ENCODE measurements at places on chromosomes 4 and X.

DNA sequence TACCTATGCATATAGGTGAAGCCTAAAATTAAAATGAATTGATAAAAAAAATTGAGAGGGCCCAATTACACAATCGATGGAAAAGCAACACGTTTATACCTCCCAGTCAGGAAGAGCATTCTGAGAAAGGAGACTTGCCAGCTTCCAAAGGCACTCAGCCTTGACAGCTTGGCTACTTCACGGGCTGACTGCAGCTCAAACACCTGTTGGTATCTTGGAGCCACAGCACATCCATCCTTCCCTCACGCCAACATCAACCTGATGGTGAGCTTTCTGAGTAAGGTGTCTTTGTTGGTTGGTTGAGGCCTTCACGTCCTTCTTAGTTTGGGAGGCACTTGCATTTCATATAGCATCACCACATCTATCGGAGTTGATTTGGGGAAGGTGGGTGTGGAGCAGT, 598.9 kb upstream of the DIPK2B start:
- DNase-seq = no peak

DNA sequence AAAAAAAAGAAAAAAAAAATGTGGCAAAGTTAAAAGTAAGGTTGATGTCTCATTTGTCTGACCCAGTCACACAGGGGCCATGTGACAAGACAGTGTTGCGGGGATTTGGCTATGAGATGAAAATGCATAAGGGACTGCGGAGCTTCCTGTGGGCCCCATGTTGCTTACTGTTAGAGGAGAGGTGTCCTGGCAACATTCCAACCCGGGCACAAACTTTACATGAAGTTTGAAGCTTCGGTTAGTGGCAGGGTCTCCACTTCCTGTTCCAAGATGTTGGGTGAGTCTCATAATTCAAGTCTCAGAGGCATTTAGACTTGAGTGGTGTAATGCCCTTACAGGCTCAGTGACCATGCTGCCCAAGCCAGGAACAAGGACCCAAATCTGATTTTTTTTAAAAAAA, 111.3 kb downstream of the MAML3 start:
- DNase-seq = no peak

GRCh38 chrX:16239211-16239610, 71.9 kb downstream of the MAGEB17 start:
- DNase-seq = peak; percentile 84

DNA sequence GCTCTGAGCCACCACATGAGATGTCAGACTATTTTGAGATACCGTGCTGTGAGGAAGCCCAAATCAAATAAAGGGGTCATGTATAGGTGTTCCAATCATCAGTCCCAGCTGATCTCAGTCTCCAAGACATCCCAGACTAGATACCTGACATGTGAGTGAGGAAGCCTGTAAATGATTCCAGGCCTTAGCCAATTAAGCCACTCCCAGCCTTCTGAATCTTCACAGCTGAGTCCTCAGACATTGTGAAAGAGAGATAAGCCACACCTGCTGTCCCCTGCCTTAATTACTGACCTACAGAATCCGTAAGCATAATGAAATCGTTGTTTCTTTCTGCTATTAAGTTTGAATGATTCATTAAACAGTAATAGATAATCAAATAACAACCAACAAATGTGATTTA, 671.4 kb downstream of the ZNF674 start:
- no peak for DNase-seq

GRCh38 chr4:76546327-76546726, 111.3 kb downstream of the SHROOM3 start:
- no peak for DNase-seq

DNA sequence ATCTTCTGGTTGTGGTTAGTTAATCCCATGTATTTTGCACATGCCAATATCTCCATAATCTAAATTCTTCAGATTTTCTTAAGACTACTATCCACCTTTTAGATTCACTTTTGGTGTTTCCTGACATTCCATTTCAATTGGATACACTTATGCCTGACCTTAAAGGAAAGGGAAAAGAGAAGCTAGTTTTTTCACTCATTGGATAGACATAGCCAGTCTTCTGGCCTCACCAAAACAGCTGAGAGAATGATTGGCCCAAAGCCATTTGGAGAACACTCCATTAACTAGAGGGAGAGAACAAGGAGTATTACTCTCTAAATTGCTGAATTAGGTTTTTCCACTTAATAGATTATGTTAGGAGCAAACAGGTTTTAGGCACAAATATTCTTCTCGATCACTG, 4.0 kb downstream of the PRPS1 start:
- DNase-seq = no peak

DNA sequence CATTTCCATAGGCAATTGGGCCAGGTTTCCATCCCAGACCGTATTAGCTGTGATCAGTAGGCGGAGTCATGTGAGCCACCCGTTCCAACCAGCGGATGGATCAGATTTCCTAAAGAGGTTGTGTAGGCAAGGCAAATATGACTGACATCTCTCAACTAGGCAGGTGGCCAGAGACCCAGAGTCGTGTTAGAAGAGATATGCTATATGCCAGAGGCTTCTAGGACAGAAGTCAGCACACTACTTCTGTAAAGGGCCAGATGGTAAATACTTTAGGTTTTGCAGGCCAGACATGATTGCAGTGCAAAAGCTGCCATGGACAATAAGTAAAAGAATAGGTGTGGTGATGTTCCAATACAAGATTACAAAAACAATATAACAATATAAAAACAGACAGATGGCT, 788.4 kb downstream of the RPA4 start:
- DNase-seq = no peak

GRCh38 chr4:139559687-139560086, 3.7 kb upstream of the SETD7 start:
- no peak for DNase-seq

- DNase-seq = no peak
These were observed 15.0 kb downstream of the NKX3-2 start for GRCh38 chr4:13529128-13529919.

GRCh38 chr4:8038719-8039251, 99.1 kb upstream of the AFAP1 start:
- no peak for DNase-seq

- DNase-seq = no peak
These were observed 44.5 kb downstream of the STIM2 start for GRCh38 chr4:26905172-26905571.

DNA sequence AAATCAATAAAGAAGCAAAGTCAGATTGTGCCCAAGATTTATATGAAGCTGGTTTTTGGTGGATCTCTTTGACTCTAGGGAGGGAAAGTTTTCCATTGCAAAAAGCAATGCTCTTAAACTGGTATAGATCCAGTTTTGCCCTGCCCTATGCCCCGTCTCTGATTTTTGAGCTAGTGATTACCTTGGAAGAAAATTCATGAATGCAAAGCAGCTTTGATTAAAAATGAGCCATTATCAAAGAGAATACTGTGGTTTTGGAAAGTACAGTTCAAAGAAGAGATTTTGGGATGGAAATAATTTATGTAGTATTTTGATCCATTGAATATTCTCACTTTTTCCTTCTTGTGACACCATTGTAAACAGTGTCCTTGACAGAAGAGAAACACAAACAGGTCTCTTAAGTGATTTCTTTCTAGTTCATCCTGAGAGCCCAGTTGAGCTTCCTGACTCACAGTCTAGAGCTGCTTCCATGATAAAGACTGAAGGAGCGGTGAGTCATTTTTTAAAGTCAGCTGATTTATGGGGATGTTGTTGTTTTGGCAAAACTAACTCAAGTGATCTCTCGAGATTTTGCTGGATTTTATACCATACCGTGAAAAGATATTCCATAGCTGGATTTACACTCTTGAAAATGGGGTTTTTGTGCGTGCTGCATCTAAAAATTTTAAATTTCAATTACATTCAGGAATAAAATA, 76.7 kb downstream of the AFF1 start:
- peak; percentile 81 for DNase-seq

DNA sequence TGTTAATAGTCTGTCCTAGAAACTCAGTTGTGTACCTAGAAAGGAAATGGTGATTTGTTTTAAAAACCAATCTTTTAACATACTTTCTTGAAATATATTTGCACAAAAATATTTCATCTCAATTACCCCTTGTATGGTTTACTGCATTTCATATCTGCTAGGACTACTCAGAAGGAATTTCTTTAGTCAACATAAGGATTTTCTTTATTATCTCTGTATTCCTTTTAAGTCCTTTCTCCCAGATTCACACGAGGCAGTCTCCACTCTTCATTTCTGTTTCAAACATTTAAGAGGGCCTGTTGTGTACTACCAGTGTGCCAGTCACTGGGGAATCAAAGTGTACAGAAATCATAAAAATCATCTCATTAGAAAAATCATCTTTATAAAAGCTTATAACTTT, 28.8 kb downstream of the NFKB1 start:
- no peak for DNase-seq

- DNase-seq = no peak
These were observed 121.9 kb upstream of the DMD start for GRCh38 chrX:33333271-33333670.

GRCh38 chr4:74997948-74998729, 65.2 kb downstream of the PARM1 start:
- no peak for DNase-seq

- no peak for DNase-seq
These were observed 32.8 kb downstream of the CLDN2 start for GRCh38 chrX:106952988-106953387.

GRCh38 chr4:41408150-41408549, 129.8 kb upstream of the LIMCH1 start:
- no peak for DNase-seq

- DNase-seq = no peak
These were observed 914.6 kb upstream of the INTU start for GRCh38 chr4:126718136-126718535.

- DNase-seq = no peak
These were observed 58.0 kb upstream of the XIAP start for GRCh38 chrX:123801901-123802300.

DNA sequence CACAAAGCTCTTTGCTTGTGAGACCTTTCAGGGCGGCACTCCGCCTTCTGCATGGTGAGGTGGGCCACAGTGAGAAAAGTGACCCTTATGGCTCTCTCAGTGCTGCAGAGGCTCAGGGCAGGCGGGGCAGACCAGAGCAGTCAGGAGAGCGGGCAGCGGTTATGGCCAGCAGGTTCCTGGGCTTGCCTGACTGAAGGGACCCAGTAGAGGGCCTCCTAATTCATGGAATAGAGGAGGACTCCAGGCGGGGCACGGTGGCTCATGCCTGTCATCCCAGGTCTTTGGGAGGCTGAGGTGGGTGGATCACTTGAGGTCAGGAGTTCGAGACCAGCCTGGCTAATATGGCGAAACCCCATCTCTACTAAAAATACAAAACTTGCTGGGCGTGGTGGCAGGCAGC, 91.4 kb downstream of the CLNK start:
- DNase-seq = no peak

DNA sequence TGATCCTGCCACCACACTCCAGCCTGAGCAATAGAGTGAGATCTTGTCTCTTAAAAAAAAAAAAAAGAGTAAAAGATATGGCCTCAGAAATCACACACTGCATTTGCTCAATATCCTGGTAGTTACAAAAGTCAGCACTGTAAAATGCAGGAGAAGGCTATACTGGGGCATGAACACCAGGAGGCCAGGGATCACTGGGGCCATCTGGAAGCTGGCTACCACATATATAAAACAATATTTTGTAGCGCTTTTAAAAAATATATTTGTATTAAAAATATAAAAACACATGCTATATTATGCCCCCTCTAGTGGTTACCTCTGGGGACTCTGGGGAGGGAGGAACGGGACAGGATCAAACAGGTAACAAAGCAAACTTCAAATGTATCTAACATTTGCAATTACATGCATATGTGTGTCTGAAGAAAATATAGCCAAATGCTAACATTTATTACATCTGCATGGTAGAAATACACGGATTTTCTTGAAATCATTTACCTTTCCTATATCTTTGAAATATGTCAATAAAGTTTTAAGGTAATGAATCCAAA, 4.0 kb downstream of the C4orf46 start:
- DNase-seq = no peak

GRCh38 chr4:170651786-170652185, 562.0 kb upstream of the AADAT start:
- DNase-seq = no peak

- DNase-seq = no peak
These were observed 2039.9 kb upstream of the TENM3 start for GRCh38 chr4:180203349-180203748.

DNA sequence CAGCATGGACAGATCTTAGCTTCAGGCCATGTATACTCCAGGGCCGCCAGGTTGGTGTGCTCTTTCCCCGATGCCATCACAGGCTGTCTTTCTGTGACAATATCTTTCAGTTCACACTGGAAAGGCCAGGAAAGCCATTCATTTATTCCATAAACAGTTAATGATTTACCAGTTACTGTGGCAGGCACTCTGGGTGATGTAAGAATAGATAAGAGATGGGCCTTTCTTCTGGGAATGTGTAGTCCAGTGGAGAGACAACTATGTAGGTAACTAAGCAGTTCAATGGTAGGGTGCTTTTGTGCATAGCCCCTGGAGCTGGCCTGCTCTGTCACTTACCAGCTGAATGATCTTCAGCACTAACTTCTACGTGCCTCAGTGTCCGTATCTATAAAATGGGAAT, 46.3 kb upstream of the LEF1 start:
- no peak for DNase-seq

GRCh38 chr4:5707778-5708448, 446 bp downstream of the EVC2 start:
- no peak for DNase-seq

DNA sequence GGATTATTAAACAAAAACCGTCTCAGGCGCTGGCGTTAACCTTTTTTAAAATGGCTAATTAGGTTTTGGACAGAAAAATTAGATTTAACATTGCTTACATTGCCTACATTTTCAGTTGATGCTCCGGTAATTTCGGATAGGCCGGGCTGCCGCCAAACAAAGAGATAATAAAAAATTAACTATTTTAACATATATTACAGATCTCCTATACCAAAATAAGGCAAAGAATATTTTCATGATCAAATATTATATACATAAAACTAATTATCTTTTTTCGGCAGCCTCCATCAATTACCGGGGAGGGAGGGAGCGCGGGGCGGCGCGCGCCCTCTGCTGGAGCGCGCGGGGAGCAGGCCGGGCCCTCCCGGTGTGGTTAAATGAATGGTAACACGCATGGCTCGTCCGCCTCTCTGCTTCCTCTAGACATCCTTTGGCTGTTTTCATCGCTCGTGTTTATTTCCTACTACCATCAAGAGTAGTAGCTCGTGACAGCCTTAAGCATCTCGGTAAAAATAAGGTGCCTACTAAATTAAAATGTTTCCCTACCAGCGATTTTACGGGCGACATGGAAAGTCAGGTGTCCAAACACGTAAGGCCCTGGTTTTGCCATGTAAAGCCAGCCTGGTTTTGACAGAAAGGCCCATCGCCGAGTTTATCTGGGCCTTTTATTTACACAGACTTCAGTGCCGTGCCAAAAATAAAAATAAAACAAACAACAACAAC, 52.4 kb upstream of the TMEM33 start:
- no peak for DNase-seq
